ENCODE measurements at places on chromosomes 2 and 18.

- H3K27ac ChIP-seq: no peak overlapping the region
- DNase-seq: no peak
- H3K27me3 ChIP-seq: no peaks in the 10 kb centered on the region
- H3K4me3 ChIP-seq: no peak overlapping the region
These were observed 41.1 kb downstream of the STAT1 start for GRCh38 chr2:190972846-190973245.

GRCh38 chr2:232432598-232433184, 23.3 kb upstream of the ALPI start:
- H3K27me3 ChIP-seq: no peaks in the 10 kb centered on the region
- no peaks in the 10 kb centered on the region for H3K4me1 ChIP-seq
- H3K4me3 ChIP-seq: no peak overlapping the region
- H3K36me3 ChIP-seq: no peaks in the 10 kb centered on the region
- DNase-seq: no peak

DNA sequence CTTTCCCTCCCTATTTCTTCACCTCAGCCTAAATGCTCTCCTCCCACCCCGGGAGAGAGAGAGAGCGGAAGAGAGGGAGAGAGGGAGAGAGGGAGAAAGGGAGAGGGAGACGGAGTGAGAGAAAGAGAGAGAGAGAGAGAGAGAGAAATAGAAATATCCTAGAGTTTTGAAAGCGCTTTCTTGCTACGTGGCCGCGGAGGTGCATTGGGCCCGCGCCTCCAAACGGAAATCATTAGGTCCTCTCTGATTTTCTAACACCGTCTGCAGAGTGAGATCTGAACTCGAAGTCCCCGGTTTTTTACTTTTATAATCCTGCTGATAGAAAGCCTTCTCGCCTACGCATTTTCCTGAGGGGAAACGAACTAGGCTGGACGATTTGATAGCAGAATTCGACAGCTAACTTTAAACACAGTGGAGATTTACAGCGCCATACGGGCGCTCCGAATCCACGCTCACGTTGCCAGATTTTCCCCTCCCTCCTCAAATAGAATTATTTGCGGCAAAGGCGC, 903 bp upstream of the EVX2 start:
- H3K4me1 ChIP-seq: peaks cover 8% of the 10 kb centered on the region
- no peak overlapping the region for H3K4me3 ChIP-seq
- H3K27me3 ChIP-seq: peaks cover 92% of the 10 kb centered on the region
- H3K36me3 ChIP-seq: no peaks in the 10 kb centered on the region

DNA sequence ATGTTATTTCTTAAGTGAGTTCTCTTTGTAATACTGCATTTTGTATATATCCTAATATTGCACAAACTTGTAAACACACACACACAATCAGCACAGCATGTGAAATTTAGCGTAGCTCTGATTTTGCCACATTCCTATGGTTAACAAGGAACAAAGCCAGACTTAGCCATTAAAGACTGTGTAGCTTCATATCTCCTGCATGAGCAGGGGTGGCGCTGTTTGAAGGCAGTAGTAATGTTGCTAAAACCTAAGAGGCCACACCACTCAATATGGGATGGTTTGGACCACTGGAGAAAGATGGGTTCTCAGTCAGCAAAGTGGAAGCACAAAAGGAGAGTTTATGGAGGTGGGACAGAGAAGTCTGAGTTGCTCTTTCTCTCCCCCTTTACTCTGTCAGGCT, 61.1 kb upstream of the RND3 start:
- H3K27ac ChIP-seq: no peak overlapping the region
- no peak for DNase-seq
- no peaks in the 10 kb centered on the region for H3K27me3 ChIP-seq
- H3K4me1 ChIP-seq: no peaks in the 10 kb centered on the region
- H3K36me3 ChIP-seq: no peaks in the 10 kb centered on the region

DNA sequence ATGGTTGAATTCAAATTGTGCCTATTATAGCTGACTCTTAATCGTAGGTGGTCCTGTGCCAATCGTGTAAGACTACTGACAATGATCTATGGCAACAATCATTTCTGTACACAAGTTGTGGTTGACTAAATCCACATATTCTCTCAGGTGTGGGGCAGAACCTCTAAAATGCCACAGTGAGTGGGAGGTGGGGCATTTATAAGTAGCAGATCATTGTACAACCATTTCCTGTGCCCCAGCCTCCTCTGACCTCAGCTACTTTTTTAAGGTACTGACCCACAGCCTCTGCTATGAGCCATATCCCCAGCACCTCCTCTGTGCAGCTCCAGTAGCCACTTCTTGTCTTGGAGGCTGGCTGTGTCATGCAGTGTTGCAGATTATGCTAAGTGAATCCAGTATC, 48.6 kb upstream of the RAPH1 start:
- no peak overlapping the region for H3K4me3 ChIP-seq
- H3K36me3 ChIP-seq: no peaks in the 10 kb centered on the region
- no peaks in the 10 kb centered on the region for H3K27me3 ChIP-seq
- no peak for DNase-seq
- H3K4me1 ChIP-seq: no peaks in the 10 kb centered on the region

GRCh38 chr2:47022186-47022765, 106.7 kb upstream of the MCFD2 start:
- H3K27me3 ChIP-seq: no peaks in the 10 kb centered on the region
- H3K4me1 ChIP-seq: no peaks in the 10 kb centered on the region
- peaks cover 91% of the 10 kb centered on the region for H3K36me3 ChIP-seq
- no peak overlapping the region for H3K27ac ChIP-seq
- H3K4me3 ChIP-seq: no peak overlapping the region

DNA sequence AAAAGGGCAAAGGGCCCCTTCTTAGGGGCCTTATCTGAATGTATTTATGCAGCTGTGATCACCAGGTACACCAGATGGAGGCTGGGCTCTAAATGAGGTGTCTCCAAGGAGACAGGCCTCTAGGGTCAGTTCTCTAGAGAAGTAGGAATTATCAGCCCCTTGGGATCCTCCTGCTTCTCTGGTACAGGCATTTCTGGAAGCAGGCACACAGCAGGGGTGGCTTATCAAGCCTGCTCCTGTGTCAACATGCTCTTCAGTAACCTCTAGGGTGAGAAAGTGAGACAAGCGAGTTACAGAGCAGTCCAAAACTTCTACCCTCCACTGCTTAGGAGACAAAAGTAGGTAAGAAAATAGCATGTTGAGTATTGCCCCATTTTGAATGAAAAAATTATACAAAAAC, 13.8 kb downstream of the TPGS2 start:
- H3K27ac ChIP-seq: no peak overlapping the region
- DNase-seq: no peak
- H3K27me3 ChIP-seq: no peaks in the 10 kb centered on the region
- no peak overlapping the region for H3K4me3 ChIP-seq
- H3K36me3 ChIP-seq: peaks cover 17% of the 10 kb centered on the region

GRCh38 chr2:147172493-147173188, 672.2 kb upstream of the ACVR2A start:
- H3K4me3 ChIP-seq: no peak overlapping the region
- no peaks in the 10 kb centered on the region for H3K27me3 ChIP-seq
- no peak overlapping the region for H3K27ac ChIP-seq
- no peak for DNase-seq
- H3K36me3 ChIP-seq: no peaks in the 10 kb centered on the region
- no peaks in the 10 kb centered on the region for H3K4me1 ChIP-seq

Measured in CD14-positive monocyte (primary cell).